ENCODE measurements at places on chromosomes 7 and 10. TPM values are rescaled to one million over a fixed set of nuclear protein-coding genes. Genes with fewer than 3 reads are reported as not detected.
A peak's percentile ranks its signal among the peaks of the same experiment; 100 is the strongest.

DNA sequence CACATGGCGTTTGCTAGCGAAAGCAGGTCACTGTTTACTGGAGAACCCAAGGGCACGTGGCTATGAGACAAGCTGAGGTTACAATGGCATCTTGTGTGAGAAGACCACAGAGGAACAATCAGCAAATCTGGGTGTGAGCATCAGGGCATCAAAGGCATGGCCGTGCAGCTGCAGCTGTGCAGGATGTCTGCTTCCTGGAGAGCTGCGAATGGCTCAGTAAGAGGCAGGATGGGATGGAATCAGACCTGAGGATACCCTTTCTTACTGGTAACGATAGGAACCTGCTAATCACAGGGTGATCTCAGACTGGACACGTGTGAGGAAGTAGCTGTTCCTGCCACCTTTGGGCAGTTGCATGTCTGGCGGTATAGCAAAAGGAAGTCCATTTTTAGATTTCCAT is 119.5 kb downstream of the RNF216 start:
- peak; percentile 34 for DNase-seq

GRCh38 chr7:1468203-1468602 is 8.9 kb upstream of the MICALL2 start:
- no peak for DNase-seq

EPHB6 gene
- 2.3 TPM for total RNA-seq

DNA sequence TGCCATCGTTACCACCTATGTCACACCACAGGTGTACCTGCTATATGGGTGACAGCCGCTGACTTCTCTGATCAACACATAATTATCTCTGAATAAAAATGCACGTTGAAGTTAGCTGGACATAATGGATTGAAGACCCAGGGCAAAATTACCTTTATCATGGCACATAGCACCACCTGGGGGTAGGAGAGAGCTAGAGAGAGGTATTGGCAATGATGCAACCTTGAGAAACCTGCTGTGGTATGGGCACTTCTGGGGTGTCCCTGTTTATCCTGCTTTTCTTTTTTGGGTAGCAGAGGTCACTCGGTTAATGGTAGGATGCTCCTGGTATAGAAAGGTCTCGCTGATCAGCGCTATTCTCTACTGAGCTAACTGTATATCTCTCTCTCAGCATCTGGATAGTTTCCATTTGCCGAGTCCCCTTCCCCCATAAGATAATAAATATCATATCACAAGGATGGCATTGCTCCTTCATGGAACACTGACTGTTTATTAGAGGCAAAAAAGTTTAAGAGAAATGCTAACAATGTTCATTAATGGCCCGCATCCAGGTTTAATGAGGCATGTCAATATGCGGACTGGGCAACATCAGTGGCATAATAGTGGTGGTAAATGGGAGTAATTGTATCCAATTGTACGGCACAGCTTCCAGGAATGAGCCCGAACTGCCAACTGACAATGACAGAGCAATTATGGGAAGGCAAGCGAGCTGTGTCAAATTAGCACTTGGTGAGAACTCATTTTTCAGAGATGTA is 323.1 kb downstream of the TFEC start:
- no peak for DNase-seq

DNA sequence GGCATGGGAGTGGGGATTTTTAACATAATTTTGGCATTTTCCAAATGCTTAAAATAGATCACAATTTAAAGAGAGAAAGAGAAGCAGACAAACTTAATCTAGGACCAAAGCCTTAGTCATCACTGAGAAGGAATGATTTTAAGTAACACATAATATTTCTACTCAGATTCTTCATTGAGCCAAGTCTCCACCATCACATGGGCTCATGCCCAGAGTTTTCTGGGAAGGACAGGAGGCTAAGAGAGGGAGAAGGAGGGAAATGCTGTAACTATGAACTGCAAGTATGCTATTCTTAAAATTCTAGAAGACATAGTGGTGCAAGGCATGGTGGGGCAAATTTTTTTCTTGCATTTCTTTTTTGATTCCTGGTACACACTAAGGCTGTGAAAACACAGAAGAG is 23.8 kb upstream of the UBE2D1 start:
- DNase-seq, result no peak

Measured in natural killer cell (primary cell).